ENCODE measurements at places on chromosomes 2 and 18. TPM values are rescaled to one million over a fixed set of nuclear protein-coding genes. Genes with fewer than 3 reads are reported as not detected.

Gene CHRNA1
- 3.4 TPM for polyA plus RNA-seq

Gene MARCO
- 0.45 TPM for polyA plus RNA-seq

Gene GCG
- polyA plus RNA-seq, result not detected

DNA sequence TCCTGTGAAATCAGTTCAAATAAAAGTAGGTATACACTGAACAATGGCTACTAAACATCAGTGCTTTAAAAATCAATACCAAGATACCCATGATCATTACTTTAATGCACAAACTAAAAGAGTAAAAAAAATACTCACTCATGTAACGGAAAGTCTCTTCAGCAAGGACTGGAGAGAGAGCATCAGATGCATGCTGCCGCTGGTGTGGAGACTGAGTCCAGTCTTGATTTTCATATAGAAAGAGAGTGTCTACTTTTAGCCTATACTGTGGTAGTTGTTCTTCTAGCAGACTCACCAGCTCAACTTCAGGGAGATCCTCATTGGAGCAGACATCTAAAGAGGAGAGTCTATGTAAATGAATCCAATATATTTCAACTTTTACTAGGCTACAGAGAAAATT, 44.0 kb downstream of the TRAK2 start:
- DNase-seq, result no peak

- DNase-seq, result no peak
These were observed 64.7 kb downstream of the SKA1 start for GRCh38 chr18:50439460-50440015.

GRCh38 chr2:43305517-43305916, 79.1 kb upstream of the ZFP36L2 start:
- DNase-seq, result no peak

DNA sequence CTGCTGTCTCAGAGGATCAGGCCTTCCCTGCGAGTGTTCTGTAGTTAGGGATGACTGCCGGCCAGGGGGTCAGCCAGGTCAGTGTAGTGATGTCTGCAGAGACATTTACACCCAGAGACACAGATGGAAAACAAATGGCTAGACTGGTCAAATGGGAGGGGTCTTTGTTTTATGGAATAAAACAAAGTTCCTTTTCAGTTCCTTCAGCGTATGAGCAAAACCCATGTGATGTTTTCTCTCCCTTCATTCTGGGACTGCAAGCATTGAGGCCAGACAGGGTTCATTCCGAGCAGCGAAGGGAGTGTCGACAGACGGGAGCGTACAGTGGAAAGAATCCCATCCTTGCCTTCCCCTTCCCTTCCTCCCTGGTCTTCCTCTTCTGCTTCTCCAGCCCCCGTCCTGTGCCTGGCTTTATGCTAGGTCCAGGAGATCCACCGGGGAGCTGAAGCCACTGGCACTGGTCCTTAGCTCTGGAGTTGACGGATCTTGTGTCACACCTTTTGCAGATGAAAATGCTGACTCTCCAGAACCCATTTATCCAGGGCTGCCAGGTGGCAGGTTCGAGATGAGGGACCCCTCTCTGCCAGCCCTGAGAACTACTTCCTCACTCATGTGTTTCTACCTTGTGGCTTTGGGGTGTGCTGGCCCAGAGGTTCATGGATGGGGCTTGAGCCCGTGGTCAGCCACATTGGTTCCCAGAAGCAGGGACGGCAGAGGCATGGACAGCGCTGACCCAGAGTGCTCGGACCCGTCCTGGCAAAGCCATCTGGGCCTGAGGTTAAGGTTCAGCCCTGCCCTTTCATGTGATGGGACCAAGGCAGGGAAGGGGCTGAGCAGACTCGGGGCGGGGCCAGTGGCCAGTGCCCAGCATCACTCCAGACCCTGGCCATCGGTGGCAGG, 24.2 kb downstream of the ITGB1BP1 start:
- DNase-seq, result peak; percentile 49

DNA sequence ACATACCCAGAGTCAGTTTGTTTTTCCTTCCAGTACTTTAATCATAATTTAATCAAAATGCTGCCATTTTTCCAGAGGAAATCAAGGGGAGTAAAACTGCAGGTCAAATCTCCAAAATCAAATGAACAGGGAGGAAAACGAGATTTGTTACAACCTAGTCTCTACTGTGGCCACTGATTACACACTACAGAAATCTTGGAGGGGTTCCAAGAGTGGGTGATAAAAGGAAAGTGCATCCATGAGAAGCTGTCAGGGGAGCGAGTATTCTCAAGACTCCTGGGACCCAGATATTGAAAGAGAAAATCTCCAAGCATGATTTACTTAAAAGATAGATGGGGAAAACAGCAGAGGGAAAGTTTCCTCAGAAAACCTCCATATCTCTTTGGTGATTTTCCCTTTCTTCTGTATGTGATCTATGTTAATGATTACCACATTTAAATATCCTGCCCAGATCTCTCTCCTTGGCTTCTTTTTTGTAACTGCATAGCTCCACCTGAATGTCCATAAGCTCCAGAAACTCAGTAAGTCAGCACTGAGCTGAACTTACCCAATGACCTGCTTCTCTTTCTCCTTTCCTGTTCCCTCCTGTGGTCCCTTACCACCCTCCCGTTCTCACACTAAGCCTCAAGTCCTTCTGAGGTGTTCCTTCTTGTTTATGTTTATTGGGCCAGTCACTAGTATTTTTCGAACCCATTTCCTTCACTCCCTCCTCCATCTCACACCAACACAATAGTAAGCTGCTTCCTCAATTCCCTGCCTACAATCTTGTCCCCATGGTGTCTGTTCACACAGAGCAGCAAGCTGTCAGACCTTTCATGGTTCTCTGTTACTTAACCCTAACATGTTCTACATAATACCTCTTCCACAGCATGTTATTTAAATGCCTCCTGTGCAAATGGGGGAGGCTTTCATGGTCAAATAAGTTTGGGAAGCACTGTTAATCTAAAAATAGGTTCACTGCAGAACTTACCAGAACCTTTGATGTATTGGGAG, 73.9 kb upstream of the TWSG1 start:
- no peak for DNase-seq

DNA sequence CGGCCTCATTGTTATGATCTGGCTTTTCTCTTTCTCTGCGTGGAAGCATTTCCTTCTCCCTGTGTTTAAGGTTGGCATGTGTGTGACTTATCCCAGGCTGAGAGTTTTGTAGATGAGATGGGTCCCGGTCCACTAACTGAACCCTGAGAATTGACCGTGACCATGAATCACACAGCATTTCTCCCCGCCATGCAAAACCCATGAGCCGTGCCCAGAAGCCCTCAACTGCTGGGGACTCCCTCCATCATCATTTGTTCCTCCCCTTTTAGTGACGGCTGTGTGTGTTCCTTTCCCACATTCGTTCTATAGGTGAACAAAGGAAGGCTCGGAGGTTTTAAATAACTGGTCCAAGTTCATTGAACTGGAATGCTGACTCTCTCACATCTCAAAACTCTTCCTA, 30.1 kb upstream of the TXNDC2 start:
- DNase-seq, result no peak

DNA sequence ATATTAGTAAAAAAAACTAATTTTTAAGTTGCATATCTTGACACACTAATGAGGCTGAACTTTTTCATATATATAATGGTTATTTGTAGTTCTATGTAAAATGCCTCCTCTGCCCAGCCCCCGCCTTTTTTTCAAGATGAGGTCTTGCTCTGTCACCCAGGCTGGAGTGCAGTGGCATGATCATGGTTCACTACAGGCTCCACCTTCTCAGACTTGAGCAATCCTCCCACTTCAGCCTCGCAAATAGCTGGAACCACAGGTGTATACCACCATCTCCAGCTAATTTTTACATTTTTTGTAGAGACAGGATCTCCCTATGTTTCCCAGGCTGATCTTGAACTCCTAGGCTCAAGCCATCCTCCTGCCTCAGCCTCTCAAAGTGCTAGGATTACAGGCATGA, 24.3 kb downstream of the ATF2 start:
- DNase-seq, result no peak

DNA sequence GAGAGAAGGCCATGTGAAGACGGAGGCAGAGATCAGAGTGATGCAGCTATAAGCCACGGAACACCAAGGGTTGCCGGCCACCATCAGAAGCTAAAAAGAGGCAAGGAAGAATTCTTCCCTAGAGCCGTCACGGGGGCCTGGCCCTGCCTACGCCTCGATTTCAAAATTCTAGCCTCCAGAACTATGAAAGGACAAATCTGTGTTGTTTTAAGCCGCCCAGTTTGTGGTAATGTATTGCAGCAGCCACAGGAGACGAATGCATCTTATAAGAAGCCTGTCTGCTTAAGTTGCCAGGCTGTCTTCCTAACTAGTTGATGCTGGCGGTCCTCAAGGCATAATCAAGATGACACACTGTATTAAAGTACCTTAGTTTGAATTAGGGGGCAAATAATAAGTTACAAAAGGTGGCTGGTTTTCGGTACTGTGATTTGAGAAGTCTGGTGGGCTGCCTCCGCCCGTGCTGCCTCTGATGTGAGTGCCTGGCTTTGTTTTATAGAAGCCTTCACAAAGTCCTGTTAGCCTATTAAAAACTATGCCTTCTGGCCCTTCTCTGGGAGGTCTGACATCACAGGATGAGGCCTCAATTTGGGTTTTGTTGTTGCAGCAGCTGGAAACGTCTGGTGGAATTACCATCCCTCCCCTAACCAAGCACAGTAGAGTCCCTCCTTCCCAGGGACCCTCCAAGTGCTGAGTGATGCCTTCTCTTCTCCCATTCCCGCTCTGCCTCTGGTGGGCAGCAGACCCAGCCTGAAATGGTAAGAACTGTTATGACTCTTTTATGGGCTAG, 53.6 kb downstream of the SRD5A2 start:
- no peak for DNase-seq

- DNase-seq, result peak; percentile 59
These were observed 156.1 kb upstream of the ID2 start for GRCh38 chr2:8525582-8526402.

DNA sequence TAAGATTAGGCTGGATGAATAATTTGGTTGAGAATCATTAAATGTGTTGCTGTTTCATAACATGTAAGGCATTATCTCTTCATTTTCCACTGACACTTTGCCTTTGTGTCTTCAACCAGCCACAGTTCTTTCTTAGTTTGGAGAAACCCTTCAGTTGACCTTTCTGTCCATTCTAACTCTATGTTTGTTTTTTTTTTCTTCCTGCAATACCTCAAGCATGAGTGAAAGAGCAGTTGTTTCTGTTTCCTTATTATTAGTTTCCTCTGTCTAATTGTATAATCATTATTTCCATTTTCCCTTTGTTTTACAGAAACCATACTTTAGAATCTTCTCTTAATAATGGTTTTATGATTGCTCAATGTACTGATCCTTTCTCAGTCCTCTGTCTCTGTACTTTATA, 25.6 kb downstream of the HADHB start:
- DNase-seq, result no peak

DNA sequence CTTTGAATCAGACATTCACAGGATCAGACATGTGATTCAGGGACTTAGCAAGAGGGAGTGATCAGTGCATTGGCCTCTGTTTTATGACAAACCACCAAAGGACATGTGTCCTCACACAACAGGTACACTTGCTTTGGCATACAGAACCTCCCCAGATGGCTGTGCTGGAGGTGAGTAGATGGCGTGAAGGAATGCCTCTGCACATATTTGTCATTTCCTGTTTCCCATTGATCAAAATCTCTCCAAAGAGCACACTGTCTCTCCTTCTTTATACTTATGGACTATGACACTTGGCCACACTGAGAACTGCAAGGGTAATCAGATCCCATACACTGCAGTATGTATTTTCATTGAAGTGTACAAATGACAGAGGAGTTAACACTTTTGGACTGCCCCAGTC, 927.6 kb downstream of the TSN start:
- no peak for DNase-seq

- DNase-seq, result no peak
These were observed 206.6 kb downstream of the ACKR3 start for GRCh38 chr2:236776206-236776605.

DNA sequence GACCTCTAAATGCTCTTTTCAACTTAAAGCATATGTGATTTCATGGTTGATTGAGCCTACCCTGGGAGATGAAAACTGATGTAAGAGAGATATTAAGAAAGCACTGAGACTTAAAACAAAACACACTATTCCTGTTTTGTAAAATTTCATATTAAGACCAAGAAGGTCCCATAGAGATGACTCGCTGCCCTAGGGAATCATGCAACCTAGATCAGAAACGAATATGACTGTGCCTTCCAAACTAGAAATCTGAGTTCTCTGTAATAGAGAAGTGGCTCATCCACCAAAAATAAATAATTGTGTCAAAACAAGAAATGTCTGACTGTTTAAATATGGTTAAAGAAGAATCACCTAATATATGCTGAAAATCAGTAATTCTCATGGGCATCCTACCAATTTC, 776.8 kb upstream of the SOX11 start:
- no peak for DNase-seq

DNA sequence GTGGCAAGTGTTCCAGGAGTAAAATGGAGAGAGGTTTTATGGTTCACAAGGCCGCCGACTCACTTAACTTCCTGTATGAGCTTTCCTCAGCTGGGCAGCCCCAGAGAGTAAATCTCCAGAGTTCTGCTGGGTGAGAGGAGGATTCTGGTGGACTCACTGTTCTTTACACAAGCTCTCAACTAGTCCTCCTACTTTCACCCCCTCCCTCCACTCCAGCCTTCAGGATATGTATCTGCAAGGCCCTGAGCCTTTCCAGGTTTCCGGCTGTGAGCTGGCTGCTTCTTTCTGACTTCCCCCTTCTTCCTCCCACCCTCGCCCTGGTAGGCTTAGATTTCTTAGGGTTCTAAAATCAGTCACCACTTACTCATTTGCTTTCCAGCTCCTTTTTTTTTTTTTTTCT, 34.0 kb downstream of the EML6 start:
- no peak for DNase-seq

DNA sequence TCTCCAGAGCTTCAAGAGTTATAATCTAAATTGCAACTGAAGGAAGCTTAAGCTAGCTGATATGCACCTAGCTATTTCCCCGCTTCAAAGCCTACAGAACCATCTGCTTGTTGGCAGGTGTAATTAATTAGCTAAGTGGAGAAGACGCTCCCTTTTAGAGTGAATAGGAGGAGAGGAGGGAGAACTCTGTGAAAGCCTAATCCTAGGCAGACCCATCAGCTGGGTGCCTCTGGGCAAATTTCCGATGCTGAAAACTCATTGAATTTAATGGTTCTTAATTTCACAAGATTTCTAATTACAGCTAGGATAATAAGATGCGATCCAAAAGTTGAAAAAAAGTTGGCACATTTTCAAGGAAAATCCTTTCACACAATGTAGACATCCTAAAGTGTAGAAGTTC, 735.9 kb downstream of the ERBB4 start:
- DNase-seq, result no peak

GRCh38 chr2:2298081-2298480, 33.0 kb downstream of the MYT1L start:
- DNase-seq, result no peak

GRCh38 chr2:128589681-128590080, 271.0 kb upstream of the HS6ST1 start:
- DNase-seq, result no peak

- no peak for DNase-seq
These were observed 86.3 kb upstream of the FAM136A start for GRCh38 chr2:70388128-70388527.

DNA sequence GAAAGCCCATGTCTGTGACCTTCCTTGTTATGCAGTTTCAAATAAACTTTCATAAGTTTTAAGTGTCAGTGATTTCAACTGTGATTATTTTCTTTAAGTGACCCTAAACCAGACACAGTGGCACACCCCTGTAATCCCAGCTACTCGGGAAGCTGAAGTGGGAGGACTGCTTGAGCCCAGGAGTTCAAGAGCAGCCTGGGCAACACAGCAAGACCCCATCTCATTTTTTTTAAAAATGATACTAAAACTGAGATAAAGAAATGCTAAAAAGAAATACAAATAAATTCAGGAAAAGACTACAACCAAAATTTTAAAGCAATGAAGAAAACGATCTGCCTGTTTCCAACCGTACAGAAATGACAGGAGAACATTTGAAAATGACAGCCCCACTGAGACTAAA, 54.2 kb downstream of the ROCK2 start:
- no peak for DNase-seq

Measured in renal cortex interstitium (tissue), 15 donors.